ENCODE measurements at places on chromosomes 1 and 21.

DNA sequence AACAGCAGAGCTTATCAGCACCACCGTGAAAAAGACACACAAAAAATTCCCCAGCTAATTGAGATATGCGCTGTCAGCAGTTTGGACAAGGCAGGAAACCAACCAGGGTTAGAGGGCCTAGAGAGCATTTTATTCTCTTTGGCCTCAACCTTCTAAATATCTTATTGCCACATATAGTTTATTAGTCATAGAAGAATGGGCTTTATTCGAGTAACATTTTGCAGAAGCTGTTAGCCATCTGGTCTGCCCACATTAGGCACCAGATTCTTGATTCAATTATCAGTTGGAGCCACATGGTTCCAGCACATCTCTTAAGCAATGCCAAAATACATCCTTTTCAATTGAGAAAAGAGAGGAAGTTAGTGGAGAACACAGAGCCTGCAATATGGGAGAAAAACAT lies 109.9 kb upstream of the CXADR start:
- DNase-seq: no peak

- no peak for DNase-seq
Measured at GRCh38 chr21:38249696-38250278, 7.0 kb upstream of the KCNJ15 start.

DNA sequence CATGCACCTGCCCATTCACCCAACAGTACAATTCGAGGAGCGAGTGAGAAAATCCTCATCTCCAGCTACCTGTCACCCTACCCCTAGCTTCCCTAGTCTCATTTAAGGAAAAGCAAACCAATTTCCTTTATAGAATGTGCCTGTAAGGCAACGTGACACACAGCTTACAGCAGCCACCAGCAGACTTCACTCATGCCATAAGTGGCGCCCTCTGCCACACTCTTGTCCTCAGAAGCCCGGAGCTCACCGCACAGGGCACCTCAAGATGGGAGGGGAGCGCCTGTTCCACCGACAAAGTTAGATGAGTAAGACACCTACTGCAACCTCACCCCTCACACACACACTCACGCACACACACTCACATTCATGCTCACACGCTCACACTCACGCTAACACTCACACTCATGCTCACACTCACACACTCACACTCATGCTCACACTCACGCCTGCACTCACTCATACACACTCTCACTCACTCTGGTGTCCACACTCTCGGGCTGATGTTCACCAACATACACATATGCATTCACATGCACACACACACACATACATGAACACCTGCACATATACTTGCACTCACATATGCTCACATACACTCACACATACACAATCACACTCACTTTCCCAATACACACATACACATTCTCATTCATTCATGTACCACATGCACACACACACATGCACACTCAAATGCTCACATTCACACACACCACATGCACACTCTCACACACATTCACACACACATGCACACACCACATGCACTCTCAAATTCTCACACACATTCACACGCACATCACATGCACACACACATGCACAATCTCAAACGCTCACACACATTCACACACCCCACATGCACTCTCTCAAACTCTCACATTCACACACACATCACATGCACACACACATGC lies 170.7 kb downstream of the PSMG1 start:
- no peak for DNase-seq

DNA sequence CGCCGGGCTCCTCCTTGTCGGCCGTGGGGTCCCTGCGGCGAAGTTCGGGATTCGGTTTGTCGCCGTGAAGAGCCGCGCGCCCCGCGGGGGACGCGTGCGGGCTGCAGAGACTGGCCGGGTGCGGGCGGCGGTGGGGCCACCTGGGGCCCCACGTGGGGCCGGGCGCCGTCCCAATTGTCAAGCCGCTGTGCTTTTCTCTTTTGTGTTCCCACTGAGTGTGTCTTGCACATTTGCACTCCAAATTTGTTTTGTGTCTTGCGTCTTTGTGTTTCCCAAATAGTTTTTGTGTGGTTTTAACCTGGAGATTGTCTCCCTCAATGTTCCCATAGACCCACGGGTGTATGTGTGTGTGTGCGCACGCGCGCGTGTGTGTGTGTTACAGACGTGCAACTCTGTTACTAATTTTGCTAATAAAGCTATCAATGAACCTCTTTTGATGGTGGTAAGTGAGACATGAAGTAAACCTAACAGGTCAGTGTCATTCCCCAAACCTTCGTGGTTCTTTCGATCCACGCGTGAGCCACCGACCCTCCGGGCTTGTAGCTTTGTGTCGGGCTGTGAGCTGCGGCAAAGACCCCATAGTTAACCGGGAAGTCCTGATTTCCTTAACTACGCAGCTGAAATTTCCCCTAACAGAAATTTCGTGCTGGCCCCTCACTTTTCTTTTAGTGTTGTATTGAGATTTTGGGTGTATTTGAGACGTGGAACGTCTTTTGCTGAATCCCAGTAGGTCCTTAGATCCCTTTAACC lies 708 bp downstream of the PRDM2 start:
- no peak for DNase-seq

- DNase-seq: peak; percentile 46
Measured at GRCh38 chr1:1349256-1350012, at the start of gene DVL1. DVL1 (minus strand) TSS chr1:1349418; CDS start chr1:1349065, 353 bp downstream.

DNA sequence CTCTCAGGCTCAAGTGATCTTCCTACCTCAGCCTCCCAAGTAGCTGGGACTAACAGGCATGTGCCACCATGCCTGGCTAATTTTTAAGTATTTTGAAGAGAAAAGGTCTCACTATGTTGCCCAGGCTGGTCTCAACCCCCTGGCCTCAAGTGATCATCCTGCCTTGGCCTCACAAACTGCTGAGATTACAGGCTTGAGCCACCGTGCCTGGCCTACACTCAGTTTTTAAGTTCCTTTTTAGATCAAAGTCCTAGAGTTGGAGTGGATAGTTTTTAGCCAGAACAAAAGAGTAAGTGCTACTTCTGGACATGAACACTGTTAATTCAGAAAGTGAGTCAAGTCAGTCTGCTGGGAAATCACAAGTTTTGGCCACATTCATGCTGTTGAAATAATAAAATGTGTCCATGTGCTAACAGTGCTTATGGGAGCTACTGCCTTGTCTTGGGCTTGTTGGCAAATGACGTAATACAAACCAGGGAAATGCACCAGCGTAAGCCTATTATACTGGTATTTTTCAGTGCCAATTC lies 84.2 kb downstream of the NDUFS5 start:
- no peak for DNase-seq

GRCh38 chr1:243559575-243560162 lies 290.4 kb downstream of the AKT3 start:
- DNase-seq: no peak

DNA sequence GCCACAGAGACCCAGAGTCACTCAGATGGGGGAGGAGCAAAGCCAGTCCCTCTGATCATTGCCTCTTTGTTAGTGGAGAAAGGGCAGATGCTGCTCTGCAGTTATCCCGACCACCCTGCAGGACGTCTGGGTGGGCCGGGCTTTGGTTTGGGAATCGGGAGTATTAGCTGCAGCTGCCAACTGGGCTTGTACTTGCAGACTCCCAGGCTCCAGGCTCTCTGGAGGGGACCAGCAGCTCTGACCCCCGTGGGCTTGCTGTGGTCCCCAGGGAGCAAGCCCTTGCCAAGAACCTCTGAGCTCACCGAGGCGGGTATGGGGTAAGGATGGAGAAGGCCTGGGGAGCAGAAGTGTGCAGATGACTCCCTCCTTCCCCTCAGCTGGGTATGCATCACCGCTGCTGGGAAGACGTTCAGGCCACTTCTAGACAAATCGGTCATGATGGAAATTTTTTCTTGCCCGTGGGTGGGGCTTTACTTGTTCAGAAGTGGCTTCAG lies 21.6 kb downstream of the MAPKAPK2 start:
- DNase-seq: peak; percentile 70

GRCh38 chr1:160706526-160707235 lies 4.9 kb downstream of the CD48 start:
- DNase-seq: no peak

GRCh38 chr1:110686188-110686587 lies 11.4 kb upstream of the KCNA3 start:
- no peak for DNase-seq

GRCh38 chr1:77739235-77739634 lies 20.4 kb downstream of the USP33 start:
- DNase-seq: no peak

DNA sequence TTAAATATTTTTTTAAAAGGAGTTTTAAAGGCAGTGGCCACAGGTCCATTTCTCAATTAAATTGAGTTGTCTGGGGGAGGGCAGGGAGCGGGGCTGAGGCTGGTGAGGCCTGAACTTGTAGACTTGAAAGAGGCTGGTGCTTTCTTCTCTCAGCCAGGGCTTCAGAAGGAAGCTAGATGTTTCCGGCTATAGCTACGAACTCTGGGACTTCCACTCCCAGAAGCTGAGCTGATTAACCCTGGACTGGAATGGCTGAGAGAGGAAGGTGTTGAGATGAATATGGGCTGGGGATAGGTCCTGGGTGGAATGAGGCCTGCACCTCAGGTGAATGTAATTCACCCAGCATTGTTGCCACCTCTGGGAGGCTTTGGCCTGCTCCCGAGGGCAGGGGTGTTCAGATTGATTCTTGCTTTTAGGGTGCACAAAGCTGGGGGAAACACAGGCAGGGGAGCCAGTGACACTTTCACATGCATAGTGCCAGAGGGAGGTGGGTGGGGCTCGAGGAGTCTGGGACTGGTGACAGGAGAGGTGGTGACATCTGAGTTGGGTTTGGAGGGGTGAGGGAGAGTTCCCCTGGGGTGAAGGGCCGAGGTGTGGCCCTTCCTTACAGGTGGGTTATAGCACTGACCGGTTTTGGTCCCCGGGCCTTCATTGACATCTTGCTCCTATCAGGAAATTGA lies 18.2 kb downstream of the LDLRAP1 start:
- no peak for DNase-seq

- DNase-seq: peak; percentile 9
Measured at GRCh38 chr1:241972703-241973369, 15.3 kb downstream of the BECN2 start.

- DNase-seq: no peak
Measured at GRCh38 chr1:32334864-32335534, 1.0 kb downstream of the MARCKSL1 start.

- no peak for DNase-seq
Measured at GRCh38 chr1:22606161-22606560, 30.3 kb upstream of the C1QA start.

DNA sequence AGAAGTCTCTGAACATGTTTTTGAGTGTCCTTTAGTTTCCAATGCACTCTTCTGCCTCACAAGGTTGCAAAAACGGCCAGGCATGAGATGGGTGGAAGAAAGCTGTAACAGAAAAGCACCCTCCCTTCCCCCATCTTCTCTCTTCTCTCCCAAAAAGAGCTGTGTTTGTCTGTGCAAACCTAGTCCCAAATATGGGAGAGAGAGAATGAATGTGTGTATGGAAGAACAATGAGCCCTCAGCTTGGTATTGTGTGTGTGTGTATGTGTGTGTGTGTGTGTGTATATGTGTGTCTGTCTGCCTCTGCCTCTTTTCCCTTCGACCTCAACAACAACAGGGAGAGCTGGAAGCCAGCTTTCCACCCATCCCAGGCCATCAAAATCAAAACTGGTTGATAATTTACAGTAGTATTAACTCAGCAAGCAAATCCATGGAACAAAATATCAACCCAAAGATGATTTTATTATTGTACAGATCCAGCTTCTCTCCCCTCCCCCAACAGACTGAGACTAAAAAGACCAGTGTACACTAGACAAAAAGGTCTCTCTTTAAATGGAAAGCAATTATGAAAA lies 1.8 kb downstream of the RERE start:
- DNase-seq: no peak

GRCh38 chr1:113109908-113110554 lies 37.0 kb downstream of the LRIG2 start:
- DNase-seq: no peak

- no peak for DNase-seq
Measured at GRCh38 chr1:198986442-198986841, 347.6 kb downstream of the PTPRC start.

DNA sequence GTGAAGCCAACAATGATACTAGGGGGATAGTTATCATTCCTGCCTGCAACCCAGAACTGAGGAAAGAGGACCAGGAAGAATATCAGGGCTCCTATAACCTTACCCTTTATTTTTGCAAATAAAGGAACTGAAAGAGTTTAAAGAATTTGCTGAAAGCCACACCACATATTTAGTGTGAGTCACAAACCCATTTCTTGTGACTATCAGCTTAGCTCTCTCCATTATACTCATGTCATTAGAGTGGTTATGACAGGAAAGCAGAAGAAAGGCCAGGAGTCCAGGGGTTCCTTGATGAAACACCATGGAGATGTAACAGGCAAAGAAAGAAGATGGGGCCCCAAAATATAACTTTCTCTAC lies 141.1 kb upstream of the SAMSN1 start:
- no peak for DNase-seq

DNA sequence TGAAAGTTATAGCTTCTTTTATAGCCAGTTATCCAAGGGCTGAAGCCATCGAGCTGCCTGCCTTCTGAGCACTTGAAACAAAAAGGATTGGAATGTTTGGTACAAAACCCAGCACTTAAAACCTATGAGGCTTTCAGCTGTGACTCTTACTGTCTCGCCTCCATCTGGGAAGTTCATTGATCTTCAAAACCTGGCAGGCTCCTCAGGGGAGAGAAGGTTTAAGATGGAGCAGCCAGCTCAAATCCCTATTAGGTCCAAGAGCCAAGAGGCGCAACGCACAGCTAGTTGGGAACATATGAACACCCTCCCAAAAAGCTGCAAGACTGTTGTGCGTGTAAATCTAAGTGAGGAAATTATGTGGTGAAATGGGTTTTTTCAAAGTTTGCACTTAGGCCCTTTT lies 33.4 kb downstream of the BACE2 start:
- no peak for DNase-seq

- no peak for DNase-seq
Measured at GRCh38 chr1:213274140-213274539, 223.1 kb downstream of the RPS6KC1 start.

Data from T1000 (cell line).